ENCODE measurements at places on chromosomes 16 and 17.

GRCh38 chr16:85174871-85175723 is 62.8 kb upstream of the CIBAR2 start:
- DNase-seq: no peak

- DNase-seq: no peak
Observed at GRCh38 chr17:29048440-29049368, 5.8 kb downstream of the PIPOX start.

GRCh38 chr16:89167425-89167941 is 4.1 kb upstream of the CDH15 start:
- peak; percentile 85 for DNase-seq

GRCh38 chr16:9787717-9788116 is 394.5 kb downstream of the GRIN2A start:
- DNase-seq: no peak

GRCh38 chr17:15109608-15110007 is 155.5 kb downstream of the PMP22 start:
- no peak for DNase-seq

- DNase-seq: no peak
Observed at GRCh38 chr16:20300312-20301097, 26.8 kb downstream of the GP2 start.
